Foreskin fibroblast (primary cell): ENCODE measurements at places on chromosomes 2 and 18.

- DNase-seq = no peak
Measured at GRCh38 chr2:235945608-235946140, 222.5 kb downstream of the GBX2 start.

DNA sequence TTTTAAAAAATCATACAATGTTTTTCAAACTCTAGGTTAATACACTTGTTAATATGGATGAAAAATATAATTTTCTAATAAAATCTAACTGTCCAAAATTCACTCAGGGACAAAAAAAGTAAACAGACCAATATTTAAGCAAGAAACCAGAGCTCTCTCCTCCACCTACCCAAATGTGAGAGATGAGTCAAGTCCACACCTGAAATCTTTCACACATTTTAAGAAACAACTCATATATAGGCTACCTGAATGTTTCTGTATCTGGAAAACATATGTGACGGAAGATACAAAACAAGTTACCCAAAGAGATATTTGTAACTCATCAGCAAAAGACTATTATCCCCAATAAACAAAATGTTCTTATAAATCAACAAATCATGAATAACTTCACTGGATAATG, 20.2 kb downstream of the ZNF516 start:
- no peak for DNase-seq

- DNase-seq = no peak
Measured at GRCh38 chr2:241724975-241725870, 9.2 kb upstream of the D2HGDH start.

GRCh38 chr2:1884933-1885580, 140.7 kb upstream of the PXDN start:
- DNase-seq = peak; percentile 1

GRCh38 chr18:78722386-78722785, 257.2 kb upstream of the SALL3 start:
- DNase-seq = no peak

DNA sequence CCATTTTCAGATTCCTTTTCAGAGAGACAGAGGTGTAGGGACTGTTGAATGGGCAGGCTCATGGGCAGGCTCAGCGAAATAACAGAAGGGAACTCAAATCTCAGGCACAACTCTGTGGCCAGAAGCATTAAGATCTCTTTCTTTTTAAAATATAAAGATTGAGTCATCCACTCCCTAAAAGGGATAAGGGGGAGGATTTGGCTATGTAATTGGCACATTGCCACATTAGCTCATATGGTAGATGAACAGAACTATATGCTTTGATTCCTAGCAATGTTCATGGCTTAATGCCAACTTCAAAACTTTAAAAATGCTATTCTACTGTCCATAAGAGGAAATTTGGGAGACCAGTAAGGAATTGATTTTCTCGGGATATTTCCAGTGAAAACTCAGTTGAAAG, 53.8 kb upstream of the SLC5A7 start:
- no peak for DNase-seq

DNA sequence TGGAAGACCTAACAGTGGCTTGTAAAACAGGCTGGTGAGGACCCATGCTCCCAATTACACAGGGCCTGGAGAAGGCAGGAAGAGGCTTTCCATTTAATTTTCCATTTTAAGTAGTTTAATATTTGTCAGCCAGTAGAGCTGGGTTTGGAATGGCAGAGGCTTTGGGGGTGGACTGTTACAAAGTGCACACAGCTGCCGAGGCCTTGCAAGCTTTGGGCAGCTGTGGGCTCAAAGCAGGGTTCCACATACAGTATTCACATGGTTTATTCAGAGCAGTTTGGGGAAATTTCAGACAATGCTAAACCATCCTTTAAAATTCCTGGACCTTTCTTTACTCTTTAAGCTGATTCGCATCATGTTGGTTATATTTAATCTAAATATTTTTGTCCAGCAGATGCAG, 132.6 kb downstream of the WDSUB1 start:
- DNase-seq = no peak

GRCh38 chr18:13562494-13563029, 163.8 kb downstream of the FAM210A start:
- DNase-seq = no peak

DNA sequence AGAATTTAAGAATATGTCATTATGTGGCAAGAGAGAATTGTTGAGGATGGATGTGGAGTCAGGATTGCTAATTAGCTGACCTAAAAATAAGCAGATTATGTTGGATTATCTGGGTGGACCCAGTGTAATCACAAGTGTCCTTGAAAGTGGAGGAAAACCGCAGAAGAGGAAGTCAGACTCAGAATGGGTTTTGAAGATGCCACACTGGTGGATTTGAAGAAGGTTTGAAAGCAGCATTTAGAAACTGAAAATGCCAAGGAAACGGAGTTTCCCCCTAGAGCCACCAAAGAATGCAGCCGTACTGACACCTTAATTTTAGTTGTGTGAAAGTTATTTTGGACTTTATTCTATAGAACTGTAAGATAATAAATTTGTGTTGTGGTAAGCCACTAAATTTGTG, 41.6 kb upstream of the DPP10 start:
- DNase-seq = no peak

GRCh38 chr18:5461041-5461440, 82.8 kb downstream of the EPB41L3 start:
- no peak for DNase-seq

- no peak for DNase-seq
Measured at GRCh38 chr2:188466761-188467160, 175.1 kb downstream of the GULP1 start.

GRCh38 chr2:189698020-189698887, 23.8 kb downstream of the ANKAR start:
- DNase-seq = no peak

- DNase-seq = no peak
Measured at GRCh38 chr18:12930376-12930775, 17.4 kb upstream of the SEH1L start.

DNA sequence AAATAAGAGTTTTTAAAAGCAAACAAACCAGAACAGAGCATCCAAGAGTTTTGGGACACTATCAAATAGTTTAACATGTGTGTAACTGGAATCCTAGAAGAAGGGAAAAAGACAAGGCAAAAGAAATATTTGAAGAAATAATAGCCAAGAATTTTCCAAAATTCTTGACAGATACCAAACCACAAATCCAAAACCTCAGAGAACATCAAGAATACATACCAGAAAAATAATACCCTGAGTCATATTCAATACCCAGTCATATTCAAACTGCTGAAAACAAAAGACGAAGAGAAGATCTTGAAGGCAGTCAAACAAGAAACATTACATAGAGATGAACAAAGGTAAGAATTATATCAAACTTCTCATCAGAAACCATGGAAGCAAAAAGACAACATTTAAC, 22.9 kb downstream of the INO80C start:
- DNase-seq = no peak

- no peak for DNase-seq
Measured at GRCh38 chr2:129903586-129904425, 75.7 kb upstream of the RAB6C start.

DNA sequence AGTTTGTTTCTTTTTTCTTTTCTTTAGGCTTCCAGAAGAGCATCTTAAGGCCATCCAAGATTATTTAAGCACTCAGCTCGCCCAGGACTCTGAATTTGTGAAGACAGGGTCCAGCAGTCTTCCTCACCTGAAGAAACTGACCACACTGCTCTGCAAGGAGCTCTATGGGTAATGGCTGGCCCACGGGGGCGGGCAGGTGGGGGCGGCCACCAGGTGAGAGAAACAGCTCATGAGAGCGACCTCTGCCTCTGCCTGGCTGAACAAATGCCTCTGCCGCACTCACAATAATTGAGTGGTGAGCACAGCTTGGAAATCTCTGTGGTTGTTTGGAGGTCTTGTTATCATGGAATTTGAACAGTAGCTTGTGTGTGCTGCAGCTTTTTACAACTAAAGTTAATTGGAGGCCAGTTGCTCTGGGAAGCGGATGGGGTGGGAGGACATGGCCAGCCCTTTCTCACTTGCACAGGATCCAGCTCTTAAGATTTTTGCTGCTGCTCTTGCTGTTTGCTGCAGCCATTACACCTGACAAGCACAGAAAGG, 70.4 kb downstream of the INPP5D start:
- no peak for DNase-seq

GRCh38 chr18:49846718-49847470, 33.6 kb upstream of the ACAA2 start:
- DNase-seq = no peak

- DNase-seq = no peak
Measured at GRCh38 chr2:60025496-60025895, 528.0 kb downstream of the BCL11A start.
